ENCODE measurements at places on chromosomes 4 and X.

- peak; percentile 82 for DNase-seq
Measured at GRCh38 chrX:17597836-17598439, 139.4 kb upstream of the SCML1 start.

GRCh38 chrX:9135901-9136510 lies 102.1 kb upstream of the FAM9B start:
- DNase-seq = no peak

DNA sequence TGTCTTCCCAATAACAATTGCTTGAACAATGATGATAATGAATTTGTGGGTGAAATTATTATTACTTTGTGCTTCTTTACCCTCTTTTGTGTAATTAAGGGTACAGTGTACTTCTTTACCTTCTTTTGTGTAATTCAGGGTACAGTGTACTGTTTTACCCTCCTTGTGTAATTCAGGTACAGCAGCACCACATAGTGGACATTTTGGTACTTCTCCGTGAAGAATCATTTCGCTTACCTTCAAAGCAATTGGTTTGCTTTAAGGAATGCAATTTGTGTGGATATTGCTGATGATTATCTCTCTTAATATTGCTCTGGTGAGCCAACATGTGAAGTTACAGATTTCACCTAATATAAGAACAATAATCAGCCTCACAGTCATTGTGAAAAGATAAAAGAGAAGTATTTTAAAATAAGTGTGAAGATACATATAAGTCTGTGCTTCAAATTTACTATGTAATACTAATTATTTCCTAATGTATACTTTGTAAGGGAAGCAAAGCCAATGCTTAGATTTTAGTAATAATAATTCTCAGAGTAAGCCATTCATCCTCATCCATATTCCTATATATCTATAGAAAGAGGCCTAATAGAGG lies 27.2 kb upstream of the SEC24B start:
- no peak for DNase-seq

GRCh38 chrX:12309040-12309743 lies 170.9 kb downstream of the FRMPD4 start:
- no peak for DNase-seq

GRCh38 chr4:121717680-121718237 lies 21.0 kb upstream of the ANXA5 start:
- no peak for DNase-seq

DNA sequence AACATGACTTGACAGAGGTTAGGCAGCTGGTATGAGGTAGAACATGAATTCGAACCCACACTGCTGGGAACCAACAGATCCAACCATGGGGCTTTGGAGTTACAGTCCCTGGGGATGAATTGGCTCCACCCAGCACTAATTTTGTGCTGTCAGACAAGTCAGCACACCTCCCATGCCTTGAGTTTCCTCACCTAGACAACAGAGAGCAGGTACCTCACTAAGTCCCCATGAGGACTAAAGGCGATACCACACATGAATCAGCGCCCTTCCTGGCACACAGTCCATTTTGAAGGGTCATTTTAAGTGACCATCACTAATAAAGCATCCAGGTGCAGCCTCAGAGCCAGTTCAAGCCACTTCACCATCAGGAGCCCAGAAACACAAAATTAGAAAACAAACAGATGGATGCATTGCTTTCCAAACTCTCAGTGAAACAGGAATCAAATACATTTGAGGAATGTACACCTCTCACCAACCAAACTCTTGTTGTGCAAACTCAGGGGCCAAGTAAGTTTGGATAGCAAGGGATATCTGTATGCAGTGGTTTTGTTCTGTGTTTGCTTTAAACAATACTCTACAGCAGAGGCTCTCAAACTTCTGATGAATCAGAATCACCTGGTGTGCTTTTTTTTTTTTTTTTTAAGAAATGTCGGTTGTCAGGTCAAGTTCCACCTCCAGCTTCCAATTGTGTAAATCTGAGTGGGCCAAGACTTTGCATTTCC lies 10.1 kb downstream of the IDS start:
- no peak for DNase-seq

GRCh38 chr4:164188236-164188635 lies 565.7 kb upstream of the SMIM31 start:
- DNase-seq = no peak

GRCh38 chr4:7788193-7788592 lies 151.5 kb downstream of the AFAP1 start:
- DNase-seq = no peak

DNA sequence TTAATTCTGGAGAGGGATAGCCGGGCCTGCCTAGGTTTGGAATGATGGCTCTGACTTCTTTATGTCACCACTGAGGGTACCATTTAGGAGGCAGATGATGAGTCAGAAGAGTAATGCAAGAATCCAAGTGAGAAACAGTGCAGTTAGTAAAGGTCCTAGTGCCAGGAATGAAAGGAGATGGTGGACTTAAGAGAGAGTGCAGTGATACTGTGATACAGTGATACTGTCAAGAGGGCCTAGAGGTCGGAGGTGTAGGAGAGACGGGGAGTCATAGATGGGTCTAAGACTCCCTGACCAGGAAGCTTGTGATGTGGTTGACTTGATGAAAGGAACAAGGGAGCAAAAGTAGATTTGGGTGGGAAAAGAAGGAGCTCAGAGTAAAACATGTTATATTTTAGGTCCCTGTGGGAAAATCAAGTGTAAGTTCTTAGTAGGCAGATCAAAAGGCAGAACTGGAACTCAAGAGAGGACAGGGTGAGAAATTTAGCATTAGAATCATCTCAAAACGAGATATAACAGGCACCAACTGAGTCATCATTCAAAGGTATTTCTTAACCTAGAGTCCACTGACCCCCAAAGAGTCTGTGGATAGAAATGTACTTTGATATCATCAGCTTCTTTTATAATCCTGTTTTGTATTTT lies 85.0 kb downstream of the NFKB1 start:
- no peak for DNase-seq

- no peak for DNase-seq
Measured at GRCh38 chr4:6365545-6366086, 96.0 kb downstream of the WFS1 start.

- no peak for DNase-seq
Measured at GRCh38 chr4:93983140-93983539, 154.6 kb downstream of the ATOH1 start.

- DNase-seq = no peak
Measured at GRCh38 chr4:54568184-54568583, 89.6 kb upstream of the KIT start.

GRCh38 chr4:42123071-42123644 lies 29.3 kb downstream of the BEND4 start:
- no peak for DNase-seq

DNA sequence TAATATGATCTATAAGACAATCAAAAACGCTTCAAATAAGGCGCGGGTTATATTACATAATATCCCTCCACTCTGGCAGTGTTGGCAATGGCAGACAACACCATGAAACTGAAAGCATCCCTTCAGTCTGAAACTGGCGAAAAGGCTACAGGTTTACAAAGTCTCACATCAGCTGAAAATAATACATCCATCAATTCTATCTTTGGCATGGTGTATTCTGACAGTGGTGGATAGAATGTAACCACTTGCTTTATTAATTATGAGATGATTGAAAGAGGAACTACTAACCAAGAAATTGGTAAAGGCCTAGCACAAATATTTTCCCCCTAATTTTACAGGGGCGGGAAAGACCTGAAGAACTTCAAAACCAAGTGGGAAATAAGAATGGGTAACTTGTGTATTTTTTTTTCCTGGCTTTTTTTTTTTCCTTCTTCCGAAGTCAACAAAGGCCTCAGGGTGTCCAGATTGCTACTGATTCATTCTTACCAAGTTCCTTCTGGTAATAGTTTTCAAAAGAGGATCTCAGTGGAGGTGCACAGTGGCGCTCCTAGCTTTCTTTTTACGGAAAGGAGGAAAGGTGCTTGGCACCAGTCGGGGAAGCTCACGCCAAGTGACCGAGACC lies 728 bp downstream of the UBA6 start:
- DNase-seq = no peak

GRCh38 chr4:88860586-88860985 lies 163.0 kb upstream of the NAP1L5 start:
- no peak for DNase-seq

- no peak for DNase-seq
Measured at GRCh38 chr4:8738471-8738931, 133.1 kb downstream of the HMX1 start.

- DNase-seq = no peak
Measured at GRCh38 chr4:108081256-108081655, 87.5 kb downstream of the LEF1 start.

GRCh38 chr4:168257768-168258167 lies 60.8 kb downstream of the DDX60 start:
- DNase-seq = no peak

DNA sequence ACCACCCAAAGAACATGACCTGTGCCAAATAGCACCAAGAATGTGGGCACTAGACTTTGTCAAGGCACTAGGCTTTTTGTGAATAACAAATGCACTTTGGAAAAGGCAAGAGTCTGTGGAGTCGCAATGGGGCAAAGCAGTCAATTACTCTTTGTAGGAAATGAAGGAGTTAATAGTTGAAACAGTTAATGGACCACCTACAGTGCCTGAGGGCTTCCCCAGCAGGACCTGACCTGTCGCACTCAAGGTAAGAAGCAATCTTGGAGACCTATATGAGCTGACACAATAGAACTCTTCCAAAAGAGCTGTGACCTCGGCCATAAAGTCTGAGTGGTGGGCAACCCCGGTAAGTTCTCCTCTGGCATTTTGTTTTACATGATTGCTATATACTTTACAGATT lies 49.2 kb upstream of the CAPN6 start:
- no peak for DNase-seq

DNA sequence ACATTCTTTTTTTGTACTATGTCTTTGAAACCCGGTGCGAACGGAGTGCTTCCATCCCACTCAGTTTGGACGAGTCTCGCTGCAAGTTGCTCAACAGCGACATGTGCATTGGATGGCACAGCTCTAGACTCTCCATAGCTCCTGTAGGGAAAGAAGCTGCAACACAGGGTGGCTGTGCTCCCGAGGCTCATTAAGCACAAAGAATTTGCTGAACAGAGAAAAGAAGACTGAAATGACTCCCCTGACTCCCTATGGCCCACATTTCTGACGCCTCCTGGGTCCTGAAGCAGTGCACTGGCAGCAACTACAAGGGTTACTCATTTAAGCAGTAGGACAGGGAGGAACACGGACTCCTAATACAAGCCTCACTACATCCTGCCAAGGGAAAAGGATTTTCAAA lies 127.4 kb downstream of the SH3RF1 start:
- DNase-seq = no peak

DNA sequence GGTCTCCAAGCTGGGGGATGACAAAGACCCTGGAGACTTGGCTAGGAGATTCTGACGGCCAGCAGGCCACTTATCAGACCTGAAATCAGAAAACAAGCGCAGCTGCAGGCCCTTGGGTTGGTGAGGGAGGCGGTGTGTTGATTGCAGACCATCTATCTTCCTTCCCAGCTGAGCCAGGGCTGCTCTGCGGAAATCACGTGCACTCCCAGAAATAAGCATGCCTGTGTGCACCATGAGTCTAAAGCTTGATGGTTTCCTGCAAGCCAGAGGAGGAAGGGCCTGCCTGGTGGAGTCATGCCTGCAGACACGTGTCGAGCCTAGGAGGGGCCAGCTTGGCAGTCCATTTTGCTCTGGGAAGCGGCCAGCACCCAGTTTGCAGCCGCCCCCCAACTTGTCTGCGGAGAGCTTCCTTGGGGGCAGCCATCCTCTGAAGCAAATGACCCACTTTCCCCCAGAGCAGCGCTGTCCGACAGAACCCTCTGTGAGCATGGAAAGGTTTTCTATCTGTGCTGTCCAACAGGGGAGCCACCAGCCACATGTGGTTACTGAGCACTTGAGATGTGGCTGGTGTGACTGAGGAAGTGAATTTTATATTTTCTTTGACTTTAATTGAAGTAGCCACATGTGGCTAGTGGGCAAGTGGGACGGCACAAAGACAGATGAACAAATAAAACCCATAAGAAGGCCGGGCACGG lies 175.7 kb upstream of the BCOR start:
- DNase-seq = peak; percentile 33

DNA sequence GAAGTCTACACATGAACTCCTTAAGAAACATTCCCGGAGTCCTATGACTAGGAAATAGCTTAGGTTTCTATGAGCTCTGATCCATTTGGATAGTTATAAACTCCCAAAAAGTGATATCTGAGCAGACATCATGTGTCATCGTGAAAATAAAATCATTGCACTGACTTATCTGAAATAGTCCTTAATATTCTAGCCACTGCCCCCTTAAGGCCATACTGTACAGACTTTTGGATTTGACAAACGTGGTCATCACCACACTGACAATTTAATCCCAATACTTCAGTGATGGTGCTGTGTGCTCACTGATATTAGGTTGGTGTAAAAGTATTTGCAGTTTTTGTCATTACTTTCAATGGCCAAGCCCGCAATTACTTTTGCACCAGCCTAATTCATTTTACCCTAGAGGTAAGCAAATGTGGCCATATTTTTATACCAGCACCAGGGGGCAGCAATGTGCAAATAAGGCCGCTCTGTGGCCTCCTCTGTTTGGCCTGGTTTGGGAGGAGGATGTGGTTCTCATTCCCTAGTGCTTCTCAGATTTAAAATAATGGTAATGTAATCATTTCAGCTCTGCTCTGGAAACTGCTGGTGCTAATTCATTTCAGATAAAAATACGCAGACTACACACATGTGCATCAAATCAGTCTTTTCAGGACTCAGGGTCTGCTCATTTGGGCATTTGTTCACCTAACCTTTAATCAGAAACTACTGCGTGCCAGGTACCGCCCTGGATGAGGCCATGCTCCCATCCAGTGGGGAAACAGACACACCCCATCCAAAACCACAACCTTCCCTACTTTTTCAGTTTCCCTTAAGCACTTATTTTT lies 196.4 kb upstream of the C1QTNF7 start:
- DNase-seq = peak; percentile 77

GRCh38 chr4:41535911-41536371 lies 2.0 kb upstream of the LIMCH1 start:
- DNase-seq = no peak

DNA sequence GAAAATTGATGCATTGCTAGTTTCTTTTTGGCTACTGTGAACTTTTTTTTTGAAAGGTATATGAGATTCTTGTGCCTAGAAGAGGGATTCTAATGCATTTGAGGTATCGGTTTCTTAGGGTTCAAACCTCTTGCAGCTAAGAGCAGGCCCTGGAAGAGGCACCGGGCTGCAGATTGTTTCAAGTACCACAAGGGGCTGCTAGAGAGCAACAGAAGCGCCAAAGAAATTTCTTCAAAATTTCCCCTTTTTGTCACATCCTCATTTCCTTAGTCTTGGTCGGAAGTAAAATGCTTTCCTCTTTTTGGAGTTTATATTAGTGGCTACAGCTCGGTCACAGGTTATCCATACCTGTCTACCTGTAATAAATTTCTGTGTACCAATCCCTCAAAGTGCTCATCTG lies 89.8 kb downstream of the PDGFRA start:
- no peak for DNase-seq

GRCh38 chr4:140736669-140737343 lies 19.4 kb downstream of the TBC1D9 start:
- no peak for DNase-seq

- no peak for DNase-seq
Measured at GRCh38 chr4:185225940-185226339, 16.5 kb downstream of the SNX25 start.

GRCh38 chrX:107673933-107674479 lies 45.7 kb downstream of the PRPS1 start:
- DNase-seq = peak; percentile 90

GRCh38 chrX:13268874-13269273 lies 51.0 kb downstream of the ATXN3L start:
- no peak for DNase-seq

GRCh38 chr4:111991163-111991562 lies 154.1 kb upstream of the FAM241A start:
- DNase-seq = no peak
